ELR (cell line): ENCODE measurements at places on chromosomes 2 and 18.

DNA sequence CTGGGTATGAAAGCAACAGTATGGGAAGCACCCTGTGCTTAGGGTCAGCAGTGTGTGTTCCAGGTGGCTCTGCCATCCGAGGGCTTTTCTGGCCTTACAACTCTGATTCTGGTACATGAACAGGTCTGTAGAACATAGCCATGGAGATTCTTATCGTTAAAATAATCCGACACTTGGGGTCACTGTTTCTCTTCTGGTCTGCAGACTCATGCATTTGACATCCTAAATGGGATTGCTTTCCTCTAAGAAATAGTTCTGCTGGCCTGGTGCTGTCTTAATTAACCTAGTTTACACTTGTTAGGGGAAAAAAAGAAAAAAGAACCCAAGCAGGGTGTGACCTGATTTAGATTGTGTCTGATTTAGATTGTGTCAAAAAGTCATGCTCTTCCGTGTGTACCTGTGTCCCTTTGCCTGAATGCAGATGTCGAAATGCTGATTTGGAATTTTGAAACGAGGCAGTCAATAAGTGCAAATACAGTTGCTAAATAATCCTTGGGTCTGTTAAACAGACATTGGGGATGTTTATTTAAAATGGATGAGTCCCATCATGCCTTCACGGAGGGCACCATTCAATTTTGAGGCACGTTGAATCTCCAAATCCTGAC, 59.6 kb downstream of the TRPM8 start:
- DNase-seq, result peak; percentile 80

GRCh38 chr2:46181789-46182530, 115.2 kb upstream of the EPAS1 start:
- DNase-seq, result no peak

GRCh38 chr2:16700551-16701259, 35.1 kb upstream of the CYRIA start:
- DNase-seq, result no peak

DNA sequence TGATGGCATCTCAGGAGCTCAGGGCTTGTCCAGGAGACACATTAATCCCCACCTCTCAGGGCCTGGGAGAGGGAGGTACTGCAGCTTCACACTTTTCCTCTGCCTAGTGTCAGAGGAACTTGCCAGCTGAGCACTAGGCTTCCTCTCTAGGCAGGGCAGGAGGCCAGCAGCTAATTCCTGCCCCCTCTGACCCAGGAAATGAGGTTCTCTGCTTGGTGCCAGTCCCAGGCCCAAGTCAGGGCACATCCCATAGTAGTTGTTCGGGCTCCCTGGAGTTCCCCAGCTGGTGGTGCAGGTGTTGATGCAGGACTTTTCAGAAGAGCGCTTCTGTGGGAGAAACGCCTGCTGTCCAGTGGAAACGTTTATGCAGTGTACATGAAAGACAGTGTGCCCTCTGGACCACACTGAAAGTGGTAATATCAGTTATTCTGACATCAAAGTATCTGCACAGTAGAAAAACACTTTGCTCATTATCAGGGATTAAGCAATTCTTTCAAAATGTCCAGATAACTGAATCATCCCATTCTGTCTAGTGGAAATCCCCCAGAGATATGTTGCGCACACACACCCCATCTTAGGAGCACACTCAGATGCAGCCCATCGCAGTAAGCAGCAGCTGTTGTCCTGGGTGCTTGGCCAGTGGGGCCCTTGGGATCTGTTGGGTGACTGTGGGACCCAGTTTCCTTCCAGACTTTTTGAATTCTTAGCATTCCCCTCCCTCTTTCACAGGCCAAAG, 17.8 kb upstream of the SCLY start:
- no peak for DNase-seq

GRCh38 chr2:43191947-43192516, 34.4 kb downstream of the ZFP36L2 start:
- DNase-seq, result peak; percentile 19

- no peak for DNase-seq
Observed at GRCh38 chr18:50654658-50655550, 95.0 kb downstream of the MAPK4 start.

DNA sequence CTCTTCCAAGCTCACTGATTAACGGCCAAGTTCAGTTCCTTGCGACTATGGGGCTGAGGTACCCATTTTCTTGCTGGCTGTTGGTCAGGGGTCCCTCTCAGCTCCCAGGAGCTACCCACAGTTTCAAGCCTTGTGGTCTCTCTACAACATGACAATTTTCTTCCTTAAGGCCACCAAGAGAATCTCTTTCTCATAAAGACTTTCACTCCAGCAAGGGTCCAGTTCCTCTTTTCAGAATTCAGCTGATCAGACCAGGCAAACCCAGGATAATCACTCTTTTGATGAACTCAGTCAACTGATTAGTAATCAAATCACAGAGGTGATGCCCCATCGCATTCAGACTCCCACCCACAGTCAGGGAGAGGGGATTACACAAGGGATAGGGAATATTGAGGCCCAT, 129.7 kb downstream of the IRS1 start:
- DNase-seq, result no peak
